ENCODE measurements at places on chromosomes 2 and 18.

DNA sequence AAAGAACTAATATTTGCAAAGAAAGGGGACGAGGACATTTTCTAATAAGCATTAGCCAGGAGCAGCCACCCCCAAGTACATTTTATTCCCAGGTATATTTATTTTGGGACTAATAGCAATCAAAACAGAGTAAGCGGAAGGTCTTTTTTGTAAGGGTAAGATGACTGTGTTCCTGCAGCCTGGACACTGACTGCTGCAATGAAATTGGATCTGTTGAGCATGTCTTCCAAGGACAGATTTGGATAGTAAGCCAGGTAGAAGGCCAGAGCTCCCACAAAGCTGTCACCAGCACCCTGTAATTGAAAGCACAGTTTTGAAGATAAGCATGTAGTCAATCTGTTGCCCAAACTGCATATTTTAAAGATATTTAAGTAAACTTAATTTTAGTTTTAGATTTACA is 10.0 kb downstream of the MRPL33 start:
- no peak for DNase-seq

DNA sequence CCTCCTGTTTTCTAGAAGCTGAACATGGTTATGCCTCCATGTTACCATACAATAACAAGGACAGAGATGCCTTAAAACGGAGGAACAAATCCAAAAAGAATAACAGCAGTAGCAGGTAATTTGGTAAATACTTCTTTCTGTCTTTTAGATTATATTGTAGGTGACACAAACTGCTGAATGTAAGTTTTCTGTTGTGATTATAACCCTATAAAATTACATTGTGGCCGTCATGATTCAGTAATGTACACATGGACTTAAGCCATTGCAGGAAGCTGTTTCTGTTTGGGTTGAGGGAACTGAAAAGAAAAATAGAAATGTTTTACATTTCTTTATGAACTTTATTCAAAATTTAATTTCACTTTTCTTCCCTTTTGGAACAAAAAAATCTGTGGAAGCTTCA is 1.2 kb downstream of the MXD1 start:
- DNase-seq: no peak

- DNase-seq: no peak
These were observed 65.5 kb downstream of the CABLES1 start for GRCh38 chr18:23200756-23201155.

DNA sequence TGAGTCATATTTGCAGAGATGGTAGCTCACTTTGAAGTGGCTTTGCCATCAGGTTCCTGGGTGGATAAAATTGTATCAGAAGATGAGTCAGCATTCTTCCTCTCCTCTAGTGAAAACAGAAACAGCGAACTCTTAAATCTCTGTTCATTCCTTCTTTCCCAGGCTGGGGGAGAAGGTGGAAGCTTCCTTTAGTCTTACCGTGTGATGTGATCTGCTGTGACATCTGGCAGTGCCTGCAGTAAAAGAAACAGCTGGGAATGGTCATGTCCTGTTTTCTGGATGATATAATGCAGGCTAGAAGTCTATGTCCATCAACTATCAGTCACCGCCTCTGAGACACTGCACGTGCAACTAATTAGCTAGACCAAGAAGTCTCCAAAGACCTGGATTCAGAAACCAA is 171.6 kb downstream of the VAPA start:
- DNase-seq: no peak

DNA sequence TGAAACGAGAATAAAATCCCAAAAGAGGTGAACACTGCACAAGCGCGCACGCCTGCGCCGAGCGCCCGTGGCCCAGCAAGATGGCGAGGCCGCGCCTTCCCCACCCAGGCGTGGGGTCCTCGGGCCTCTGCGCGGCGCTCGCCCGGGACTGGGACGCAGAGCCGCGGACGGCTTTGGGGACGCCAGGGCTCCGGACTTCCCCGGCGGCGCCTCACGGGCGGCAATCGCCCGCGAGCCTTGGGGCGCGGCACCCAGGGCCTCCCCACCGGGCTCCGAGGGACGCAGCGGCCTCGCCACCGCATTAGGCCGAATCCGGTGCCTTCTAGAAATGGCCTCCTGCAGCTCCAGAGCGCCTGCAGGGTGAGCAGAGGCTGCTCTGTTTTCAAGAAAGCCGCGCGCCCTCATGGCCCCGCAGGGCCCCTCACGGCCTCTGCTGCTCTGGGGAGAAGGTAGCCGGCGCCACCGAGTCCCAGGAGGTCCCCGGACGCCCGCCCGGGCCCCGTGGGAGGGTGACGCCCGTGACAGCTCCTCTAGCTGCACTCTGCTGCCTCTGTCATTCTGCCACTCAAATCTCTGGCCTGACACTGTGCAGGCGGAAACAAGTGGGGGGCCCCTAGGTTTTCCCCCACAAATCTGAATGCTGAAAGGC is 35.9 kb upstream of the POMC start:
- DNase-seq: no peak

DNA sequence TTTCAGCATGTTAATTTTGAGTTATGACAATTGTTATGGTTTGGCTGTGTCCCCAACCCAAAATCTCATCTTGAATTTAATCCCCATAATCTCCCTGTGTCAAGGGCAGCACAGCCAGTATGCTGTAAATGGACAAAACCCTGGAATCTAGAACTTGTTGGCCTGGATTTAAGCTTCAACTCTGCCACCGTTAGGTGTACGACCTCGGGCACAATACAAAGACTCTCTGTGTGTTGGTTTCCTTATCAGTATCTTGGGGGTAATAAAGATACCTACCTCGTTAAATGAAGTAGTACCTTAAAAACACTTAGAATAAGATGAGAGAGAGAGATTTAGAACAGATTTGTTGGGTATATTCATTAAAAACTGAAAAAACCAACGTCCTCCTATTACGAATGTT is 106.5 kb downstream of the CDH19 start:
- DNase-seq: no peak
